Activated naive CD4-positive, alpha-beta T cell treated with anti-CD3 and anti-CD28 coated beads, Interleukin-2, amount 50 U/mL, for 72 hours (primary cell): ENCODE measurements at places on chromosomes 13 and 19. TPM values are rescaled to one million over a fixed set of nuclear protein-coding genes. Genes with fewer than 3 reads are reported as not detected.

- DNase-seq: no peak
Measured at GRCh38 chr19:9935506-9936325, 599 bp downstream of the OLFM2 start.

GRCh38 chr13:40433577-40433976 is 232.9 kb downstream of the FOXO1 start:
- DNase-seq: no peak

GRCh38 chr19:29771708-29772414 is 39.9 kb upstream of the CCNE1 start:
- no peak for DNase-seq

GRCh38 chr13:40059540-40060232 is 404.2 kb downstream of the COG6 start:
- no peak for DNase-seq

- no peak for DNase-seq
Measured at GRCh38 chr19:36436531-36436930, 18.1 kb upstream of the ZFP82 start.

DNA sequence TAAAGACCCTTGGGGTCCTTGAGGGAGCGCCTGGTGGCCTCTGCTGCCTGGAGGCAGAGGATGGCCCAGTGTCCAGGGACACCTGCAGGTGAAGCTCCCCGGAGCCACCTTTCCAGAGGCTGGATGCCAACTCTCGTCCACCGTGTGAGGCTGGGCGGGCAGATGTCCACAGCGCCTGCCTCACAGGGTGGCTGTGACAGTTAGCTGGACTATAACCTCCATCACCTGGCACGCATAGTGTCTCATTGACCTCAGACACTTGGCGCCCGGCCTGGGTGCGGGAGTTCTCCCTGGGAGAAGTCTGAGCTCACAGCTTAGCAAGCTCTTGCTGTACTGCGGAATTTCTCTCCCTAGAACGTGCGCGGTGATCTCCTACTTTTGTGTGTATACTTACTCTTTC is 9.8 kb downstream of the BICRA start:
- no peak for DNase-seq

DNA sequence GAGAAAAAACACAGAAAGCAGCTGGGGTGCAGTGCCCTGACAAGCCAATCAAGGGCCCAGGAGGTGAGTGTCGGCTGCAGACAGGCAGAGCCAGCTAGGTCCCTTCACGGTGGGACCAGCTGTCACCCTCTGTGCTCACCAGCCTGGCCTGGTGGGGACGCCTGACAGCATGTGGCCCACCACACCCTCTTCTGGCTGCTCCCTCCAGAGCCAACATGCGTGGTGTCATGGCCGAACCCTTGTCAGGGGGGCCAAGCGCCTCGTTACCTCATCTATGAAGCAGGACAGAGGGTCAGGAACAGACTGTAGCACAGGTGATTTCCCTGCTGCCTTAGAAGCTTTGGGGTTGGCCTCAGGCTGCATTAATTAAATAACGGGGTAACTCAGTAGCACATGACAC is 40.0 kb upstream of the ISYNA1 start:
- DNase-seq: no peak

- no peak for DNase-seq
Measured at GRCh38 chr19:30536975-30537374, 164.8 kb downstream of the ZNF536 start.

- DNase-seq: no peak
Measured at GRCh38 chr19:51508059-51508733, 6.6 kb upstream of the SIGLEC12 start.

CEBPA gene
- total RNA-seq: not detected

DCT gene
- 0.34 TPM for total RNA-seq

ZNF112 gene
- total RNA-seq: not detected
